ENCODE measurements at places on chromosomes 6 and 20. TPM values are rescaled to one million over a fixed set of nuclear protein-coding genes. Genes with fewer than 3 reads are reported as not detected.

Gene DDRGK1
- 60.8 TPM for polyA plus RNA-seq

Gene MUC22
- not detected for polyA plus RNA-seq

GRCh38 chr20:24705486-24705885 lies 236.1 kb downstream of the SYNDIG1 start:
- no peak for DNase-seq

DNA sequence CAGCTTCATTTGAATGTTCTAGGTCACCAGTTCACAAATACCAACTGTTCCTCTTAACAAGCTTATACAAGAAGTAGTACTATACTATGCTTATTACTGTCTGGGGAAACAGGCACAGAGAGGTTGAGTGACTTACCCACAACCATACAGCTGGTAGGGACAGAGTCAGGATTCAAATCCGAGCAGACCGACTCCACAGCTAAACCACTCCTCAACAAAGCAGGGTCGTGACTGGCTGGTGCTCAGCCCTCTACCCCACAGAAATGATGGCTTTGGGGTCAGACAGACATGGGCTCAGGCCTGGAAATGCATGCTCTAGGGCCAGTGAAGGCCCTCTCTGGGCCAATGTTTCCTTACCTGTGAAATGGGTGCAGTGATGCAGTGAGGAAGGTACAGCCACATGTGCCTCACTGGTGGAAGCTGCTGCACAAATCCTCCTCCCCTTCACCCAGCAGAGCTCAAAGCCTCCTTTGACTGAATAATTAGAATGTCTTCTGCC lies 63.6 kb downstream of the MRPL14 start:
- no peak for DNase-seq

DNA sequence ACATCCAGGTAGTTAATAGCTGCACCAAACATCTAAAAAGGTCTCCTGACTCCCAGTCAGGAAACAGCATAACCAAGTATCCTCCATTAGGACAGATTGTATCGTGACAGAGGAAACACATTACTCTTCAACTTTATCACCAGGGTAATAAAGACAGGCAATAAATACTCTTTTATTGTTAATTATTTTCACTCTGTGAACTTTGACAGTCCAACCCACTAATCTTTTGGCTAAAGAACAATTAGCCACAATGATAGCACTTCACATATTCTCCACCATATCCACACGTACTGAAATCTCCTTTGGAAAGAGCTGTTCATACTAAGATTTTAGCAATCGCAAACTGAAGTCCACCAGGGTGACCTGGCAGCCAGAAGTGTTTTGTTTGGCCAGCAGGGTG lies 46.4 kb downstream of the ARHGAP18 start:
- DNase-seq: no peak

GRCh38 chr6:75499640-75500039 lies 6.0 kb upstream of the FILIP1 start:
- no peak for DNase-seq

- no peak for DNase-seq
Observed at GRCh38 chr6:136173519-136174507, 76.3 kb downstream of the MTFR2 start.

DNA sequence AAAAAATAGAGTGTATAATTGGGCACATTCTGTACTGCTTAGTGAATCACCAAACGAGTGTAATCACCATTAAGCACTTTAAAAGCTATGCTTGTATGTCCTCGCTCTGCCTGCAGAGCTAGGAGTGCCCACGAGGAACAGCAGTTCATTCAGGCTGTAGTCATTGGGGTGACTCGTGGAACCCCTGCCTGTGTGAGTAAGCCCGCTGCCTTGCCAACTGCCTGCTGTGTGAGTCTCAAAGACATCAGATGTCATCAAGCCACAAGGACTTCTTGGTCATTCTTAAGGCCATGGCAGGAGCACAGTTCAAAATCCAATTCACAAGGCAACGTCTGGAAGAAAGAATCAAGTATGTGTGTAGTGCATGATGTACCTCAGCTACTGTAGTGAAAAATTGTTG lies 60.4 kb downstream of the FOXO3 start:
- DNase-seq: no peak

Measured in renal pelvis (tissue), 12 donors.